ENCODE measurements at places on chromosomes 3 and 15.

GRCh38 chr15:73568564-73569280, 64.5 kb downstream of the NPTN start:
- DNase-seq: no peak

GRCh38 chr15:77118882-77119321, 48.0 kb upstream of the TSPAN3 start:
- peak; percentile 16 for DNase-seq

DNA sequence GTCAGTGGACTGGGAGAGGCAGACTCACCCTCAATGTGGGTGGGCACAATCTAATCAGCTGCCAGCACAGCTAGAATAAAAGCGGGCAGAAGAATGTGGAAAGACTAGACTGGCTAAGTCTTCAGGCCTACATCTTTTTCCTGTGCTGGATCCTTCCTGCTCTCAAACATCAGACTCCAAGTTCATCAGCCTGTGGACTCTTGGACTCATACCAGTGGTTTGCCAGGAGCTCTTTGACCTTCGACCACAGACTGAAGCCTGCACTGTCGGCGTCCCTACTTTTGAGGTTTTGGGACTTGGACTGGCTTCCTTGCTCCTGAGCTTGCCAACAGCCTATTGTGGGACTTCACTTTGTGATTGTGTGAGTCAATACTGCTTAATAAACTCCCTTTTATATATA, 68.0 kb downstream of the CNTN3 start:
- DNase-seq: no peak

DNA sequence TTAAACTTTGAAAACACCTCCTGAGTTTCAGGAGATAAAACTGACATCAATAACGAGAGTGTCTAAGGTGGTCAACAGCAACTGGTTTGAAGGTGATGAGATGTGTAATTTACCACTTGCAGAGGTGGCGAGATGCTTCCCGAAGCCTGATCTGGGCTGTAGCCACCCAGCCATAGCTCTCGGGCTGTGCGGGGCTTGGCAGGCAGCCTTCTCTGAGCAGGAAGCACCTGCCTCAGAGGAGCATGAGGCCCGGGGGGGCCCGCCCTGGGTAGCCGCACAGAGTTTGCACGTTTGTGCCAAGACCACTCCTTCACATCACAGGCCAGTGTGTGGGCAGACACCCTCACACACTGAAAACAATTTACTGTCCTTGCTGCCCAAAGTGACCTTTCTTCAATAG, 220.3 kb downstream of the CACNA2D3 start:
- no peak for DNase-seq

- DNase-seq: no peak
Observed at GRCh38 chr3:71584394-71585011, 975 bp upstream of the FOXP1 start.

DNA sequence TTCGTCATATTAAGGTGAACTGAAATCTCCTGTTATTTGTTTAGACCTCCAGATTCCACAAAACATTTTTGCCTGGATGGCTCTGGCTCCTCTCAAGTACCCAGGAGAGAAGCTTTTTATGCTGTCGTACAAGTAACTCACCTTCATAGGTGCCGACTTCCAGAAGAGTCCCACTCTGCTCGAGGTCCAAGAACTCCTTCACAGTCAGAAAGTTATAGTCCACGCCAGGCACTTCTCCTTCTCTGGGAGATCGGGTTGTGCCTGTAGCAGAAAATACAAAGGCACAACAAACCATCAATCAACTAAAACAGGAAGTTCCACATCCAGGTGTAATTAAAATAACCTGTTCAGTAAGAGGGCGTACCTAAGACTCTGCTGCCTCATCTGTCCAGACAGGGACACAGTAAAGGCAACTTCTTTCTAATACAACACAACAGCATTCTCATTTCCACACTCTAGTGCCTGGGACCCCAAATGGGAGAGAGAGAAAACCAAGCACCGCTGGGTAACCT, 545.3 kb downstream of the MAGI1 start:
- no peak for DNase-seq

DNA sequence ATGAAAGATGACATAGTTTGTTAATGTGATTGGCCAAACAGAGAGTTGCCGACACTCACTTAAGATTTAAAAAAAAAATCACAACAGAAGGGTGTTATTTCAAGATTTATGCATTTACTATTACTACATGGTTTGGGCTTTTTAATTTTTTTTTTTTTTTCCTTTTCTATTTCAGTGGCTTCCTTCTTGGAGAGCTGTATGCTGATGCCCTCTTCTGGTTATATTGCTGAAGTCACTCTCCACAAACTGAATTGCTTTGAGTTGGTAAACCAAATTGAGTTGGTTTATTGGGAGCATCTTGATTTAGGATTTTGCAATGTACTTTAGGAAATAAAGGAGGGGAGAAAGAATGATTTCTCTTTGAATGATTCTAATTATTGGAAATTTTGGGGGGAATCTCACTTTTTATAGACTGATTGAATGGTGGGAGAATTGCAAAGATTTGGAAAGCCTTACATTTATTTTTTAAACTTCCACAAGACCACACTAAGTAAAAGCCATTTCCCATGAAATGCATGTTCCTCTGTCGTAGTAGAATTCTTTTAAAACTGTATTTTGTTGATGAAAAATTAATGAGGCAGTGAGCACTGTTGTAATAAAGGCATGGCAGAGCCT, 186.6 kb upstream of the FEZF2 start:
- peak; percentile 23 for DNase-seq

DNA sequence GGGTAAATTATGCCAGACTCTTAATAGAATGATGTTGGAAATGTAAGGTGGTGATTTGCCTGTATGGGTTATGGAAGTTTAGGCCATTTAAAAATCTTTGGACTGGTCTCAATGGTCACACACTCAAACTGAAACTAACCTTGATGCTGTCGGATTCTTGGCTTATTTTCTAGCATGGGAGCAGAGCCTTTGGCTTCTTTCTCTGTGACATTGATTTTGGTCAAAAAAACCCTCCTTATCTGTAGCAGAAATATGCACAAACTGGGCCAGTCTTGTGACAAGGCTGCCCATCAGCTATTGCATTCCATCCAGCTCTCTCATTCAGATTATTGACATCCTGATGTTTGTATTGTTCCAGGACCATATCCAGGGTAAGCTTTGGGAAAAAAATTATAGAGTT, 35.9 kb downstream of the ARPP21 start:
- no peak for DNase-seq

- DNase-seq: no peak
Observed at GRCh38 chr3:14241716-14242115, 63.1 kb downstream of the LSM3 start.

GRCh38 chr3:100089812-100090668, 24.3 kb downstream of the FILIP1L start:
- DNase-seq: no peak

GRCh38 chr15:74239051-74239705, 3.1 kb downstream of the CCDC33 start:
- no peak for DNase-seq

DNA sequence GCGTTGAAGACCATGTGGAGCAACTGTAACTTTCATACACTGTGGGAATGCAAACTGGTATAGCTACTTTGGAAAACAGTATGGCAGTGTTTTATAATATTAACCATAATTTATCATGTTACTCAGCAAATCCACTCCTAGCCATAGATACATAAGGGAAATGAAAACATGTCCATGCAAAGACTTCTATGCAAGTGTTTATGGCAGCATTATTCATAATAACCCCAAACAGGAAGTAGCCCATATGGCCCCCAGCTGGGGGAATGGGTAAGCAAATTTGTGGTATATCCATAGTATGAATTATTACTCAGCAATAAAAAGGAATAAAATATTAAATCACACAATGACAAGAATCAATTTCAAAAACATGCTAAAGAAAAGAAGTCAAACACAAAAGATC, 23.0 kb upstream of the GATA2 start:
- DNase-seq: no peak

DNA sequence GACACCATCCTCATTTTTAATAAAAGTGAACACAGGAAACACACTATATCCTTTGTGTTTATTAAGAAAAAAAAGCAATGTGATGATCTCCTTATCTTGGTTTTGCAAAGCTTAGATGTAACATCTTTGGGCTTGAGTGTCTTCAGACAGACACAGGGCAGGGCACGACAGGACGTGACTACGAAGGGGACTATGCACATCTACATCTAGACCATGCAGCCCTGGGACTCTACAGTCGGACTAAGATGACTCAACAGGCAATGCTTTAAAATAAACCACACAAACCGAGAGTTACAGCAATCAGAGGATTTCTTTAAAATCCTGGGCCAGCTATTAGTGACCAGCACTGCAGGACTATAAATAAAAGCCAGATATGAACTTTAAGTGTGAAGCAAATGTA, 22.8 kb upstream of the TM2D3 start:
- DNase-seq: no peak

DNA sequence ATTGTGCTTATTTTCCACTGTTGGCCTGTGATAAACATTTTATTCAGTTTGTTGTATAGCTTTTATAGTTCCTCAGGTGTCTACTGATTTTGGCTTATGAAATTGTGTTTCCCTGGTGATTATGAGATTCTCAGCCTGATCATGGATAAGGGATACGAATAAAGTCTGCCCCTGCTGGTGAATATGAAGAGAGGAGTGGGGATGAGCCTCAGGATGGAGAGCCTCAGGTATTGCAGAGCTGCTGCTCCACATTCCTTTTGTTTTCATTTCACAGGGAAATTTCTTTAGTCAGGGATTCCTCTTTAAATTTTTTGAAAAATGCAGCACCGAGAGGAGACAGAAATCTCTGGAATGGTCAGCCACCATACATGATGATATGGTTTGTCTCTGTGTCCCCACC, 14.7 kb upstream of the RAB6B start:
- DNase-seq: no peak

- DNase-seq: no peak
Observed at GRCh38 chr15:29747837-29748417, 74.3 kb downstream of the TJP1 start.

GRCh38 chr3:32297366-32297765, 58.9 kb downstream of the CMTM8 start:
- DNase-seq: no peak

GRCh38 chr3:69925506-69925905, 74.0 kb upstream of the SAMMSON start:
- DNase-seq: no peak

- DNase-seq: no peak
Observed at GRCh38 chr3:175898194-175898593, 1039.1 kb downstream of the NAALADL2 start.

DNA sequence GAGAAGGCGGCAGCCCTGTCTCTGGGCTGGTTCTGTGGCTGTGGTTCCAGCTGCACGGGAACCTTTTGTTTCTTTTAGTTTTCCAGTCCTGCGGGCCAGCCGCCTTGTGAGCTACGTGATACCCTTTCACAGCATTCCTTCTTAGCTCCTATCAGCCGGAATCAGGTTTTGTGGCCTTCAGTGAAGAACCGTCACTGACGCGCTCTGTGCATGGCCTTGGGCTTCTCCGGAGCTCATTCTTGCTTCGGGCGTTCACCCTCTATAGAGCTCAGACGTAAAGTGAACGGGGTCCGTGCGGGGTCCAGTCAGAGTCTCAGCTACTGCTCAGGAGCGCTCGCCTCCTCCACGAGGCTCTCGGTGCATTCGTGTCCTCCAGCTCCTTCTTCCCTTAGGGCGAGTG, 166.7 kb downstream of the FAM43A start:
- DNase-seq: no peak

DNA sequence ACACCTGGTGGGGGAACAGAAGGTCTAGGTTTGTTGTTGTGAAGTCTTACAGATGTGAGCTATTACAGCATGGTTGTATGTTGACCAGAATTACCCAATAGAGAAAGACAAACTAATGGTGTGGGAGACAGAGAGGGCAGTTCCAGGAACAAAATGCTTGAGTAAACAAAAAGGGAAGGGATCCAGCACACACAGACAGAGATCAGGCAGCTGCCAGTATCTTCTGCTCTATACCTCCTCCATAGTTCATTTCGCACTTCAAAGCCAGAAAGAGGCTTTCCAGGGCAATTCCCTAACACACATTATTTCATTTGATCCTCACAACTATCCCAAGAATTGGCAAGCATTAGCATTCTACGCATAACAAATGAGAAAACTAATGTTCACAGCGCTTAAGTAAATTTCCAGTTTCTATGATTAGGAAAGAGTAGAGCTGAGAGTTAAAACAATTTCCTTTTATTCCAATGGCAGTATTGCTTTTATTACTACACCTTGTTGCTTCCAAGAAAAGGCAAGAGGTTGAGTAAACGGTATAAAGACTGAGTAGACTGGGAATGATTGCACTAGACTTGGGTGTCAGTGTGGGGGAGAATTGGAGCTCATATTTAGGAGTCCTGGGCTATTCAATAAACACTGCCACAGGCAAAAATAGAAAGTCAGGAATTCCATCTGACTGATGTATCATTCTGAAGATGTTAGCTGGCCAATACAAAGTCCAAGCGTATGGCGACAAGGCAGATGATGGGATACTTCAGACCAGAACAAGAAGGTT, 39.7 kb upstream of the ZNF280D start:
- no peak for DNase-seq

DNA sequence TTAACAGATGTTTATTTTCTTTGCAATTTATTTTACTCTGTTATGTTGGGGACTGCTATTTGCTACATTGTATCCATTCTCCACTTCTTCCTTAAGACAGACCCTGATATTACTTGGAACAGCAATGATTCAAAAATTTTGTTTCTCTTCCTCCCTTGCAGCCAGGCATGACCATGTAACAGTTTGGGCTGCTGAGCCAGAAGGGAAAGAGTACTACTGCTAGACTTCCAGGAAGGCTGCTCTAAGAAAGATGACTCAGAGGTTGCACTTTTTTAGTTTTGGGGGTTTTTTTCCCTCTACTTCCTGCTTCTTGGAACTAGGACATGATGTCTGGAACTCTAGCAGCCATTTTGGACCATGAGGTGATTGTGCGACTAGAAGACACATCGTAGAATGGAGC, 10.3 kb downstream of the PRR20G start:
- no peak for DNase-seq

- no peak for DNase-seq
Observed at GRCh38 chr15:90325726-90326125, 26.4 kb upstream of the ZNF774 start.

- DNase-seq: no peak
Observed at GRCh38 chr3:39727415-39727814, 82.0 kb upstream of the MYRIP start.

DNA sequence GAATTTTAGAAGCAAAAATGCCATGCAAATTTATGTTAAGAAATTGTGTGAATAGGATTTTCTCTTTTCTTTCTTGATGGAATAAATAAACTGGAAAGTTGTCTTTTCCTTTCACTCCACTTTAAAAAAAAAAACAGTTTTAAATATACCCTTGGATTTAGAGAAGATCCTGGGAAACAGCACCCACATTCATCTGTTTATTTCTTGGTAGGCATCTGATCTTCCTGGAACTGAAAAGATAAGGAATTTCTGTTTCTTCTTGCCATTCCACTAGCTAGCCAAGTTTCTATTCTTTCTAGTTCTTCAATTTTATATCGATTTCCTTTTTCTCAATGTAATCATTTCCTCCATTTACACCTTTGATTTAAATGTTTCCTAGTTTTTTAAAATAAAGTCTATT, 420.8 kb downstream of the NAALADL2 start:
- no peak for DNase-seq
